ENCODE measurements at places on chromosomes 11 and 22.

- DNase-seq: no peak
Observed at GRCh38 chr22:24420072-24420976, 7.1 kb upstream of the ADORA2A start.

- DNase-seq: no peak
Observed at GRCh38 chr11:74025467-74026166, 16.7 kb upstream of the UCP3 start.

- no peak for DNase-seq
Observed at GRCh38 chr11:110465231-110465630, 35.5 kb downstream of the FDX1 start.

DNA sequence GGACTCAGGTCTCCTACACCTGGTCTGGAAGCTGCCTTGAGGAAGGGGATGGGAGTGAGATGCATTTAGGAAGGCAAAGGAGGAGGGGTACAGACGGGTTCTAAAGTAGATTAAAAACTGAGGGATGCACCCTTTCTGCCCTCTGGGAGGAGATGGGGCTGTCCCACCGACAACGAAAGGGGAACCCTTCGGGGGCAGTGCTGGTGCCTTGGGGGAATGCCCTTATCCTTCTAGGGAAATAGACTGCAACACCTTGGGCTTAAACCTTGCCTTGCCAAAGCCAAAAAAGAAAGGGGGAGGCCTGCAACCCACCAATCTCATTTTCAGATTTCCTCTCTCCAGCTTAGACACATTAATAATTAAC is 89.8 kb downstream of the PLEKHA7 start:
- DNase-seq: no peak

DNA sequence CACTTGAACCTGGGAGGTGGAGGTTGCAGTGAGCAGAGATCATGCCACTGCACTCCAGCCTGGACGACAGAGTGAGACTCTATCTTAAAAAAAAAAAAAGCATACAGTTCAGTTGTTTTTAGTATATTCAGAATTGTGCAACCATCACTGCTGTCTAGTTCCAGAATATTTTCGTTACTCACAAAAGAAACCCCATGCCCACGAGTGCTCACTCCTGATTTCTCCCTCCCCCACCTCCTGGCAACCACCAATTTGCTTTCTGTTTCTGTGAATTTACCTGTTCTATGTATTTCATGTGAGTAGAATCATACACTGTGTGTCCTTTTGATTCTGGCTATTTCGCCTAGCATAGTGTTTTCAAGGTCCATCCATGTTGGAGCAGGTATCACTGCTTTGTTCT is 24.8 kb downstream of the PTPRJ start:
- DNase-seq: peak; percentile 75

- no peak for DNase-seq
Observed at GRCh38 chr22:23786261-23786710, 480 bp upstream of the SMARCB1 start.

DNA sequence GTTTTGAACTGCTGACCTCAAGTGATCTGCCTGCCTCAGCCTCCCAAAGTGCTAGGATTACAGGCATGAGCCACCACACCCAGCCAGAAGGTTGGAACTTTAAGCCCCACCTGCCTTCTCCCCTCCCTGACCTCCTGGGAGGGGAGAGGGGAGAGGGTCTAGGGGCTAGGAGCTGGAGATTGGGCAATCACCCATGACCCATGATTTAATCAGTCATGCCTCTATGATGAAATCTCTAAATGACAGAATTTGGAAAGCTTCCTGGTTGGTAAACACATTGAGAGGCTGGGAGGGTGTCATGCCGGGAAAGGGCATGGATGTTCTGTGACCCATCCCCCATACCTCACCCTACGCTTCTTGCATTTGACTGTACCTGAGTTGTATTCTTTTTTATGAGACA is 17.1 kb upstream of the TFIP11 start:
- DNase-seq: no peak

GRCh38 chr22:50600967-50601668 is 525 bp downstream of the MAPK8IP2 start:
- no peak for DNase-seq

- no peak for DNase-seq
Observed at GRCh38 chr11:68027667-68028066, 2.8 kb upstream of the NDUFS8 start.
